ENCODE measurements at places on chromosomes 7 and 10. TPM values are rescaled to one million over a fixed set of nuclear protein-coding genes. Genes with fewer than 3 reads are reported as not detected.

Gene GAD2
- total RNA-seq: not detected

Gene ELMO1
- total RNA-seq: 59.9 TPM

Gene GCK
- total RNA-seq: 2.9 TPM

Gene PTPN12
- total RNA-seq: 78.8 TPM

Gene LIPK
- 1.1 TPM for total RNA-seq

Gene SH2D4B
- not detected for total RNA-seq

Gene STRIP2
- 16.8 TPM for total RNA-seq

All from tongue (tissue), 3 donors.